ENCODE measurements at places on chromosomes 11 and 22. TPM values are rescaled to one million over a fixed set of nuclear protein-coding genes. Genes with fewer than 3 reads are reported as not detected.

DNA sequence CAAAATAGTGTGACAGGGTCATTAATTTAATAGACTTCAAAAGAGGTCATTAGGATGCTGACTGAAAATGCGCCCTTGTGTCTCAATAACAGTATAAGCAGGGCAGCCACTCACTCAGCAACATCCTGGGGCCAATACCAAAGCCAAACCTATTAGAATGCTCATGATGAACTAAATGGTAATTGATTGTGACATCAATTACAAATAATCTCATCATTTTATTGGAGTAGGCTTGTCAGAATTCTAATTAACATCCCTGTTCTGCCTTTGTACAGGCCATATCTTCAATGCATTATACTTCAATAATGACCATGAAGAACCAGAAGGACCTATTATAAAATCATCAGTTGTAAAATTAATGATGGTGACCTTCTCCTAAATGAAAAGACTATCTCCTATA is 64.2 kb downstream of the DNAJC24 start:
- no peak overlapping the region for H3K4me3 ChIP-seq
- DNase-seq: no peak
- no peak overlapping the region for H3K27ac ChIP-seq
- H3K4me1 ChIP-seq: no peaks in the 10 kb centered on the region
- peaks cover 26% of the 10 kb centered on the region for H3K36me3 ChIP-seq
- H3K27me3 ChIP-seq: no peaks in the 10 kb centered on the region

The SCGB1D1 gene
- total RNA-seq: not detected

GRCh38 chr11:36240173-36240572 is 49.1 kb downstream of the COMMD9 start:
- no peaks in the 10 kb centered on the region for H3K27me3 ChIP-seq
- DNase-seq: no peak
- no peaks in the 10 kb centered on the region for H3K36me3 ChIP-seq
- no peak overlapping the region for H3K27ac ChIP-seq
- H3K4me1 ChIP-seq: no peaks in the 10 kb centered on the region

DNA sequence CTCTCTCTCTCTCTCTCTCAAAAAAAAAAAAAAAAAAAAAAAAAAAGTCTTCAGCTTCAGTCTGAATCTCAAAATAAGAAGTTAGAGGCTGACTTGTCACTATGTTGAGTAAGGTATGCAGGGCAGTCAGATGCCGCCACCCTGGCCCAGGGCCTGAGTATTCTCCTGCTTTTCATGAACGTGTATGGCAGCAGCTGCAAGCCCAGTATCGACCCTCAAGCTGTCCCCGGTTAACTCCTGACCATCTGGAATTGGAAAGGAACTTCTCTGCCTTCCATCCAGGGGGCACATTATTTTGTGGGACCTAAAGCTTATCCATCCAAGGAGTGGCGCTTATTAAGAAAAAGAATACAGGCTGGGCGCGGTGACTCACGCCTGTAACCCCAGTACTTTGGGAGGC is 11.4 kb downstream of the MRGPRD start:
- DNase-seq: no peak
- no peaks in the 10 kb centered on the region for H3K4me1 ChIP-seq
- no peaks in the 10 kb centered on the region for H3K36me3 ChIP-seq
- no peak overlapping the region for H3K4me3 ChIP-seq
- no peak overlapping the region for H3K27ac ChIP-seq

The SMIM38 gene
- 0.26 TPM for total RNA-seq
